Stimulated activated CD8-positive, alpha-beta memory T cell treated with anti-CD3 and anti-CD28 coated beads, Interleukin-12 subunit alpha, Interleukin-12 subunit beta, amount 100 ng/mL, for 4 hours (primary cell): ENCODE measurements at places on chromosomes 2 and 18.

DNA sequence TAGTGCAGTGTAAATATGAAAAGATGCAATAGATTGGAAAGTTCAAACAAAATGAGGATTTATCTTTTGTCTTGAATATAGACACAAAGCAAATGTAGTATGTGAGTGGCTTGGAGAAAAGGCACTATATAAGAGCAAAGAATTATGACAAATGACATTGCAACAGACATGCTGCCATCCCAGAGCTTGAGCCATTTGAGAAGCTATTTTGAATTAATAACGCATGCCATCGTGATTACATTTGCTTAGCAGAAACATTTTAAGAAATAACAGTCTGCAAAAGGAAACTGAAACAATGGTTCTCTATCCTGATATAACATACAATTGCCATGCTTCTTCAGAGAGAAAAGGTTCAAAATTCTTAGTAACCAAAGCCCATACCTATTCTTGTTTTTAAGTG is 677.1 kb downstream of the ZEB2 start:
- no peak for DNase-seq

DNA sequence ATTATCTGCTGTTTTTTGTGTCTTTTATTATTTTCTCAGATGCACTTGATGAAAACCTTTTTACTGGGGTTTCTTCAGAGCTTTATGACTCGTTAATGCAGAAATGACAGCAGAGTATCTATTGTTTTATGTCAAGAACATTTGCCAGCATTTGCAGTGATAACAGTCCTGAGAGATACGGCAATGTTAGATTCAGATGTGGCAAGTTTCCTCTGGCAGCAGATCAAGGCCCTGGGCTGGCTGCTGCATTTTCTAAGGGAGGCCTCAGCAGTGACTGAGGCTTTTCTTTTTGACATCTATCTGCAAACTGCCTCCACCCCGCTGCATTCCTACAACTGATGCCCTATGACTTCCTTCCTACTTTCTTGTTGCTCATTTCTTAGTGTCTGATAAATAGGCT is 40.2 kb downstream of the EFEMP1 start:
- no peak for DNase-seq

GRCh38 chr2:181642086-181642485 is 14.8 kb downstream of the CERKL start:
- DNase-seq = no peak

GRCh38 chr2:239616729-239617128 is 215.9 kb upstream of the HDAC4 start:
- no peak for DNase-seq

DNA sequence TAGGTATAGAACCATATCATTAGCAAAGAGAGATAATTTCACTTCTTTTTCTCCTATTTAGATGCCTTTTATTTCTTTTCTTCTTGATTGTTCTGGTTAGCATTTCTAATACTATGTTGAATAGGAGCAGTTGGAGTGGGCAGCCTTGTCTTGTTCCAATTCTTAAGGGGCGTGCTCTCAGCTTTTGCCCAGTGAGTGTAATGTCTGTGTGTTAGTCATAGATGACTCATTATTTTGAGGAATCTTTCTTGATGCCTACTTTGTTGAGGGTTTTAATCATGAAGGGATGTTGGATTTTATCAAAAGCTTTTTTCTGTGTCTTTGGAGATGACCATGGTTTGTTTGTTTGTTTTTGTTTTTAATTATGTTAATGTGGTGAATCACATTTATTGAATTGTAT is 1453.1 kb upstream of the SLC39A10 start:
- no peak for DNase-seq

DNA sequence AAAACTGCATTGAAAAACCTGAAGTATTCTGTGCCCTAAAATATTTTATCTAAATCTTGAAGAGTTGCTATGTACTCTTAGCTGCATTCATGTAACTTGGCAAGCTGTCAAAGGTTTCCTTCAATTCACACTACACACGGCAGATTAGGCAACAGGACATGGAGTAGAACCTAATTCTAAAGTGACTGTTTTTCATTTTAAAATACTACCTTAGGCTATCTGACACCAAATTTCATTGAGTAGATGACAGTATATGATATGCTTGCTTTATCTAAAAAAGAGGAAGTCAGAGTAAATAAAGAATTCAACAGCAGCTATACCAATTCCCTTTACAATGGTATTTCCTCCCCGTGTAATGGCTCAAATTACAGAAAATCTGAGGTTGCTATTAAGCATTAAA is 45.4 kb downstream of the EXOC6B start:
- DNase-seq = no peak

GRCh38 chr2:68115965-68116364 is 41.7 kb upstream of the PNO1 start:
- no peak for DNase-seq

DNA sequence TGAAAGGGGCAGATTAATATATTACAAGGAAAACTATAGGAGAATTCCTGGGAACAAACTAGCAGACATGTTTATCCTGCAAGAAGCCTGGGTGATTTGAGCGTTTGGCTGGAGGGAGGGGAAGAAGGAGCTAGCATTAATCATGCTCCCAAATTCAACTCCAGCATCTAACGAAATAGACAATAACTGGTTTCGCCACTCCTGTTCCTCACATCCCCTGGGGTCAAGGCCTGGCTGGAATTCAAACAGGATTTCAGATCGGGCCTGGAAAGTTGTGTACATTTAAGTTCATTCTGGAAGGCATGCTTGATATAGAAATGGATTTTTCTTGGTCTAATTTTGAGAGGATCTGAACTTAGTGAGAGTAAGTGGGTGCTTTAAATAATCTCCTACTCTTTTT is 126.1 kb upstream of the CTAGE1 start:
- no peak for DNase-seq

- DNase-seq = no peak
Measured at GRCh38 chr2:41597680-41598079, 450.1 kb upstream of the PKDCC start.

DNA sequence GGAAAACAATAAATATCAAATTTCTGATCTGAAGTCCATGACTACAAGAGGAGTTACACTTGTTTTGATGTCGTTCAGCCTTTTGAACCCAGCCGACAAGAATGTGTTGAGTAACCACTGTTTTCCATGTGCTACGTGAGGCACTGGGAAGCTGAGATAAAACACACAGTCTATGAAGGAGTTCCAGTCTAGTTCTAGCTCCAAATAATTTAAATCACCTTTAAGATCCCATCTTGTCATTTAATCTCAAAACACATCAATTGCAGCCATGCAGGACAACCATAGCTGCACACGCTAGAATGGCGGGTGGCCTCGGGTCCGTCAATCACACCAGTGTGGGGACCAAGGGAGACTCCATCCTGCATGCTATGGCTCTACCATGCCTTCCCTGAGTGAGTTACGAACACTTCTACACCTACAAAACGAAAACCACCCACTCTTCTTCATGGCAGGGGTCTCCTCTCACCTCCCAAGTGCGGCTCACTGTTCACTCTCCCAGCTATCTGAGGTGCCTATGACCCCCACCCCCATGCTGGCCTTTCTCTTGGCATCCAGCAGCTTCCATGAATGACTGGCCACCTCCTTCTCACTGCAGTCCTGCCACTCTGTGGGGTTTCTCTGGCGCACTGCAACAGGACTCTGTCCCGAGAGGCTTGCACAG is 3.8 kb downstream of the FHL2 start:
- DNase-seq = no peak

- DNase-seq = no peak
Measured at GRCh38 chr2:70784320-70784719, 6.1 kb downstream of the FIGLA start.

GRCh38 chr18:69397096-69397495 is 3.6 kb upstream of the DOK6 start:
- no peak for DNase-seq

- DNase-seq = no peak
Measured at GRCh38 chr18:48693625-48694262, 154.9 kb downstream of the CTIF start.

DNA sequence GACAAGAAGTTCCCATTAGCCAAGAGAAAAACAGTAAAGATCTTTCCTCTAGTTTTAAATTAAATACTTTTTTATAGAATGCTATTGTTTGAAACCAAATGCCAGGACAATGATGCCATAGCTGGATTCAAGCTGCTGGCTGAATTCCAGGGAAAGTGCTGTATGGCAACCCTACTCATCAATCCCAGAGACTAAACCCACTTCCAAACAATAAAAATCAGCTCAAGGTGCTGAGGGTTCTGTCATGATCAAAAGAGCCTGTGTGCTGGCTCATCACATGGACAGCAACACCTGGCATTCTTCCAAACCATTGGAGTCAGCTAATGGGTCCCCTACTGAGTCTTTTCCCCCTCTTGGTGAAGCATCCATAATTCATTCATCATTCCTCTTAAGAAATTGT is 53.7 kb upstream of the PARD3B start:
- no peak for DNase-seq

GRCh38 chr2:43576981-43577892 is 18.6 kb downstream of the THADA start:
- DNase-seq = no peak

GRCh38 chr2:187976986-187977333 is 314.7 kb upstream of the GULP1 start:
- DNase-seq = no peak

DNA sequence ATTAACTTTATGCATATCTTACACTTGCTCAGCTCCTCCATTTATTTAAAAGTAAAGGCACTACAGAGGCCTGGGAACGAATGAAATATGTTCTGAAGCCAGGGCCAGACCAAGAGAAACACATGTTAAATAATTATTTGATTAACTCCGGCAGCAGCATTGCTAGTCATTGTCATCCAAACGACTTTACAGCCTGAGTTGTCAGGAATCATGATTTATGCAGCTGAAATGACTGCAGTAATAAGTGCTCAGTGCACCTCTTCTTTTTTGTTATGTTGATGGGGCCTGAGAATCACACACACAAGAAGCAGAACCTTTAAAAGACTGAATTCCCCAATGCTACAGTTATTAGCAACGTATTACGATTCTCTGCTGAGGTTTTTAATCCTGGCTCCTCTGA is 58.9 kb downstream of the EPHA4 start:
- no peak for DNase-seq
